ENCODE measurements at places on chromosomes 5 and 9.

GRCh38 chr9:108479989-108480652 is 375.7 kb downstream of the ACTL7B start:
- DNase-seq: no peak

DNA sequence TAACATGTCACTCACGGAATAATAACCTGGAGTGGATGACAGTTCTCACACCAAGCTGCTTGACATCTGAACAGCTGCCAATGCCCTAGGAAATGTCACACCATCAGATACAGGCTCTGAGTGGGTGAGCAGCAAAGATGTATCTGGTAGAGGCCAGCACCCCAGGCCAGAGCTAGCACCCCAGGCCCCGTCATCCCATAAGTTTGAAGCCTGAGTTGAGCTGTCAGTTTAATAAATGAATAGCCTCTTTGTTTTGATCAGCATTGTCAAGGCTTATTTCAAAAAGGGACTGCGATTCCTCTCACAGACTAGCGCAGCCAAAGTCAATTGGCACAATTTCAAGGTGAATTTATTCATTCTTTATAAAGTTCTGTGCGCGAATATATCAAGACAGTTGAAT is 1327.1 kb downstream of the MAT2B start:
- no peak for DNase-seq

DNA sequence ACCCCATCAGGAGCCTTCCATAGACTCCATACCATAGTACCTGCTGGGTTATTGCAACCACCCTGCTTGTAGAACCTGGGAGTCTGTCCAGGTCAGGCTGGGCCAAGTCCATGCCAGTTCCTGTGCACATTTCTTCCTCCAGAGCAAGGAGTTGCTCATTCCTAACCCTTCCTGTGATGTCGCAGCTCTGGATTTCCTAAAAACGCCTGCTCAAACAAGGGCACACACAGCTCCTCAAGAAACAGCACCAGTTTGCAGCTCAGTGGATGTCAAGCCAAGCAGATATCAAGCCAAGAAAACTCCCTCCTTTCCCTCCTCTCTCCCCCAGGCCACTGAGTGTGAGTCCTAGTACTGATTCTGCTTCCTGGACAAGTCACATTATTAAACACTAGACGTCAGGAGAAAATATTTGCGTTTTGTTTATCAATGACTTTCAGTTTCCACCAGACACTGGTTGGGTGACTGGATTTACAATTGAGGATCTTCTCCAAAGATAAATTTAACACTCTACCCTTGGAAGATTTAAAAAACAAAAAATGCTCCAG is 59.6 kb downstream of the SLC1A1 start:
- DNase-seq: no peak

DNA sequence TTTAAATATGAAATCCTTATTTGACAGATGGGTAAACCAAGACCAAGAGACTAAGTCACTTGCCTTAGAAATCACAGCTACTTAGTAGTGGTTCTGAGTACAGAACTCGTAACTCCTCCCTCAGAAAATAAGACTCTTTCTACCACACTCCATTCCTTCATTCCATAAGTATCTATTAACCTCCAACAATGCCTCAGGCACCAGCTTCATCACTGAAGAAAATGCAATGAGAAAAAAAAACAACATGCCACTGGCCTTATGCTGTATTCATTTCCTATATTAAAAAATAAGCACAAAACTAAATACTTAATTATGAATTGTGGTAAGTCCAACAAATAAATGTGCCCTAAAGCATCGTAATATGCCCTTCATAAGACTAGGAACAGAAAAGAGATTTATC is 13.5 kb upstream of the FREM1 start:
- no peak for DNase-seq

GRCh38 chr5:139795074-139796001 is at the start of gene PSD2:
Gene PSD2, plus strand, starts transcription at chr5:139795808. Its CDS starts 13,633 bp downstream, at chr5:139809441.
- no peak for DNase-seq

GRCh38 chr9:6714176-6714575 is 43.6 kb upstream of the KDM4C start:
- DNase-seq: no peak

- DNase-seq: no peak
Observed at GRCh38 chr9:82621447-82621846, 441.5 kb downstream of the RASEF start.

GRCh38 chr9:136621734-136622093 is 41.0 kb upstream of the EGFL7 start:
- DNase-seq: no peak

DNA sequence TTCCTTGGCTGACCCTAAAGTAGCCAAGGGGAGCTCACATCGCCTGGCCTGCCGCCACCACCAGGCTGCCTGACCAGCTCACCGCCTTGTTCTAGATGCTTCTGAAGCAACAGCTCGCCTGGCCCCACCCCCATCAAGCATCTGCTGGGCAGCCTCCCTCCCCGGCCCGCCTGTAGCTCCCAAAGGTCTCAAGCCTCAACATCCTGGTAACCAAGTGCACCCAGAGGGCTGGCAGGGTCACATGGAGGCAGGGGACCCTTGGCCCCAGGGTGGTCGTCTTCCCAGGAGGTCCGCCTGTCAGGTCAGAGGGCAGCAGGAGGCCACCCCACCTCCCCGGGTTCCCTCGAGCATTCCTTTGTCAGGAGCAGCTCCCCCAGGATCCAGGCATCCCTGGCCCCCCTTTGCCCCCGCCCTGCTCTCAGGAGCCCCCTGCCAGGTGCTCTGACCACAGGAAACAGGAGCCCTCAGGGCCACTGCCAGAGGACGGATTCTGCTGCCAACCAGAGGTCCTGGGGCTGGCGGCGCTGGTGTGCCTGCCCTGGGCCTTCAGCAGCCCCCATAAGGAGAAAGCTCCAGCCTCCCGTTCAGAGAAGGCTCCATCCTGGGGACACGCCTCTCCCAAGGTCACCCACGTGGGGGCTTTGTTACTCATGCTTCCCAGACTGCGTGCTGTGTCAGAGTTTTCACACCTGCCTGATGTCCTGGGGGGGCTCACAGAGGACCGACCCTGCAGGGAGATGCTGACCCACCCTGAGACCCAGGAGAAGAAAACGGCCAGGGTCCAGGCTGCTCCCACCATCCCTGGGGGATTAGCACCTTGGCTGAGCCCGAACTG is 3.5 kb upstream of the LRRC14B start:
- DNase-seq: no peak

DNA sequence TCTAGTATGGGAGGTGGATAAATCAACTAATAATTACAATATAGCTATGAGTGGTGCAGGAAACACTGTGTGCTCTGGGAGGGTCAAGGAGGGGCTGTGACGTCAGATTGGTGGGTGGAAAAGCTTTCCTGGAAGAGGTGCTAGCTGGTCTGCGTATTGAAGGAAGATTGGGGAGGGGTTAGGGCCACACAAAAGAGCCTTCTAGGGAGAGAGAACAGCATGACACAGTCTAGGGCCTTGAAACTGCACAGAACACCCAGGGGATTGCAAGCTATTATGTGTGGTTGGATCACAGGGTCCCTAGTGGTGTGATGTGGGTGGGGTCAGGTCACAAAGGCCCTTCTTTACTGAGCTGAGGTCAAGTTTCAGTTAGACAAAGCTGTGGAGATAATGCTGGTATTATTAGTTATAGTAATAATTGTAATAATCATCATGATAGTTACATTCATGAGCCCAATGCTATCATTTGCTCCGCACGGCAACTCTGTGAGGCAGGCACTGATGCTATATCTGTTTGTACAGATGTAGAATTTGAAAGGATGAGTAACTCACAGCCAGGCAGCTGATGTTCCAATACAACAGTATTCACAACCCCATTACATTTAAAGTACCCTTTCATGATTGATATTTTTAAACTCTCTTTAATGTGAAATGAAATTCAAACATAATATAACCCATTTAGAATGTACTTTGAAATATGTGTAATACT is 197.4 kb upstream of the IL12B start:
- peak; percentile 75 for DNase-seq

DNA sequence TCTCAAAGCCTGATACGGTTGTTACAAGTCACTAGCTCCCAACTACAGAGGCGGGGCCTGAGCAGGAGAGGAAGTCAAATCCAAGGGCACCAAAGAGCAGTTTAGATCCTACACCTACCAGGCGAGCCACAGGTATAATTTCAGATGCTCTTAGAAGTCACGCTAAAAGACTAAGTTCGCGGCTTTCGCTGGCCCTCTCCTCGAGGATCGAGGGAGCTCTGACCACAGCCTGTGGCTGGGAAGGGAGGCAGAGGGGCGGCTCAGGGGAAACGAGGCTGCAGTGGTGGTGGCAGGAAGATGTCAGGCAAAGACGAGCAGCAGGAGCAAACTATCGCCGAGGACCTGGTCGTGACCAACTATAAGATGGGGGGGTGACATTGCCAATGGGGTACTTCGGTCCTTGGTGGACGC is 48.6 kb downstream of the SEMA4D start:
- no peak for DNase-seq

GRCh38 chr9:75939536-75940111 is 49.2 kb downstream of the PCSK5 start:
- no peak for DNase-seq

DNA sequence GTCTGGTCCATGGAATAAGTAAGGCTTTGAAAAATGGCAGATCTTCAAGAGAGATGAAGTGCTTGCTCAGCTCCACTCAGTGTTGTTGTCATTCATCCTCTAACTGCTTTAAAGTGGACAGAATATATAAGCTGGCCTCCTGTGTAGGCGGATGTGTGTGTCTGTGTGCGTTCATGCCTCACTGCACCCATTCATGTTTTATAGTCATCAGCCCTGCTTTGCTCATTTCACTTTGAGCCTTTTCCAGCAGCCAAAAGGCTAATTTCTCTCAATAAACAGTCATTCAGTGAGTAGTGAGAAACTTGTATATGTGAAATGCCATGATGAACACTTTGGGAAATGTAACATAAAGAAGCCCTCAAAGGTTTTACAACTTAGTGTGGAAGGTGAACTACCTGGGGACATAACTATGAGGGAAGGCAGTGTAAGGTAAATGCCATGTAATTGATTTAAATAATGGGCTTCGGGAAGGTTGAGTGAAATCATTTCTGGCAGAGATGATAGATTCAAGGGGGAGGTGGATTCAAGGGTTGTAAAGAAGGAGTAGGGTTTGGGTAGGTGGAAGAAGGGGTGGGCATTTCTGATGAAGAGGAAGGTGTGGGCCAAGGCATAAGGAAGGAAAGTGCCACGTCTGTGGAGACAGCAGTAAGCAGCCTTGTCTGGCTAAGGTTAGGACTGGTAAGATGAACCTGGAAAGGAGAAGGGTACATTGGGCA is 15.7 kb downstream of the TTC23L start:
- DNase-seq: peak; percentile 46

GRCh38 chr5:96149546-96149945 is 187.9 kb upstream of the ELL2 start:
- DNase-seq: no peak
